ENCODE measurements at places on chromosomes 12 and 14. TPM values are rescaled to one million over a fixed set of nuclear protein-coding genes. Genes with fewer than 3 reads are reported as not detected.

GRCh38 chr14:100396266-100396795 is 73.2 kb downstream of the SLC25A47 start:
- no peak for DNase-seq

DNA sequence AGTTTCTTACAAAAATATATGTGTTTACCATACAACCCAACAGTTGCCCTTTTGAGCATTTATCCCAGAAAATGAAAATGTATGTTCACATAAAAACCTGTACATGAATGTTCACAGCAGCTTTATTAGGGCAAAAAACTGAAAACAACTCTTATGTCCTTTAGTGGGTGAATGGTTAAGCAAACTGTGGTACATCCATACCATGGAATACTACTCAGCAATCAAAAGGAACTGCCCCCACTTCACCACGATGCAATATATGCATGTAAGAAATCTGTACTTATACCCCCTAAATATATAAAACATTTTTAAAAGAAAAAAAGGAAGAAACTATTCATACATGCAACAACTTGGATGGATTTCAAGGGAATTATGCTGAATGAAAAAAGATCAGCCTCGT is 6.7 kb upstream of the NEK9 start:
- DNase-seq, result no peak

- no peak for DNase-seq
These were observed 46.1 kb downstream of the DNAH10 start for GRCh38 chr12:123808167-123808566.

GRCh38 chr14:73712540-73713180 is 1.5 kb downstream of the PNMA1 start:
- no peak for DNase-seq

GRCh38 chr14:19800282-19801117 is 3.1 kb upstream of the OR4N2 start:
- DNase-seq, result peak; percentile 10

Gene MYH6
- 0.04 TPM for total RNA-seq

Gene KLRD1
- total RNA-seq, result 0.48 TPM

- no peak for DNase-seq
These were observed 398.4 kb downstream of the SYT1 start for GRCh38 chr12:79262938-79263337.

DNA sequence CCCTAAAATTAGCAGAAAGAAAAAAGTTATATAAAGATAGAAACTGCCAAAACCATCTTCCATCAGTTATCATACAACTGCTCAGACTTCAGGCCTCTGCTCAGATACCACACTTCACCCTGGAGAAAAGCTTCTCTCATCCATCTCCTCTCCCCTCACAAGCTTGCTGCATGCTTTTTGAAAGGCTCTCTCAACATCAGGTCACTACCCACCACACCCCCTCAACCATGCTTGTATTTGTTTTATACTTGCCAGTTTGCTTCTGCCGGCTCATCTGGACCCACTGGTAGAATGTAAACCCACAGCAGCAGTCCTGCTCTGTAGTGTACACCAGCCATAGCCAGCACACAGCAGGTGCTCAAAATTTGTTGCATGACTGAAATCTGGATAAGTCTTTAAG is 8.8 kb downstream of the PPP1CC start:
- no peak for DNase-seq

- DNase-seq, result no peak
These were observed 449.6 kb upstream of the RGS6 start for GRCh38 chr14:71482671-71483070.

Gene UBC
- 630 TPM for total RNA-seq

DNA sequence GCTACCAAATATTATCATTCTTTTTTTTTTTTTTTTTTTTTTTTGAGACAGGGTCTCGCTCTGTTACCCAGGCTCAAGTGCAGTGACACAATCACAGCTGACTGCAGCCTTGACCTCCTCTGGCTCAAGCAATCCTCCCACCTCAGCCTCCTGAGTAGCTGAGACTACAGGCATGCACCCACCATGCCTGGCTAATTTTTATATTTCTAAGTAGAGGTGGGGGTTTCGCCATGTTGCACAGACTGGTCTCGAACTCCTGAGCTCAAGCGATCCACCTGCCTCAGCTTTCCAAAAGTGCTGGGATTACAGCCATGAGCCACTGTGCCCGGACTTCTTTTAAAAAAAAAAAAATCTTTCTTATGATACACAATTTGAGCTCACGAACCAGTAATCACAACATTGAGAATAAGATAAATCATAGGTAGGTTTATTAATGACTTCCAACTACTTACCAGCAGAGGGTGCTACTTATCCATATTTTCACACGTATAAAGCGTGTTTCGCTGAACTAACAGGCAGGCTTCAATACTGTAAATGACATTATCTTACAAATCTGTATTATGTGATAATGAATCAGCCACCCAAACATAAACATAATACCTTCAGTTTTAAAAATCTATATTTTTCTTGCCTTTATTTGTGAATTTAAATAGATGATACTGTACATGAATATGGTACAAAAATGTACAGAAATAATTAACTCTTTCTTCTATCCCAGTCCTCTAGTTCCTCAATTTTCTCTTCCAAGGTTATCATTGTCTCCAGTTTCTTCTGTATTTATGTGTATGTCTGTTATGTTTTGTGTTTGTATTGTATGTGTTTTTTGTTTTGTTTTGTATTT is 42.5 kb upstream of the BCAT1 start:
- no peak for DNase-seq

DNA sequence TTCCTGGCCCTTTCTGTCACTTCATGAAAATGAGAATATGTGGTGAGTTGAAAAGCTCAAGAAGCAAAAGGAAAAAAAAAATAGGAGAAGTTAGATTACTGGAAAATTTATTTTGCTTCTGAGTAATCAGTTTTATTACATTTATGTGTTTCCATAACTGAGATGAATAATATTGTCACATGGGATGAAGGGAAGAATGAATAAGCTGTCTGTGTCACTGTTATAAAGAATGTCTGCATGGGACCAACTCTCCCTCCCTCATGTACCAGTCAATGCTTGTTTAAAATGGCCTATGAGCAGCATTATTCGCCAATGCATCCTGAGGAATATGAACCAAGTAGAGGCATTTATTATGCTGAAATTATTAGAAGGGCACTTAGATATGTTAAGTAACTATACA is 246.3 kb downstream of the PRKD1 start:
- no peak for DNase-seq

Gene KRT3
- total RNA-seq, result not detected

GRCh38 chr14:37202265-37202664 is 4.5 kb downstream of the MIPOL1 start:
- no peak for DNase-seq

DNA sequence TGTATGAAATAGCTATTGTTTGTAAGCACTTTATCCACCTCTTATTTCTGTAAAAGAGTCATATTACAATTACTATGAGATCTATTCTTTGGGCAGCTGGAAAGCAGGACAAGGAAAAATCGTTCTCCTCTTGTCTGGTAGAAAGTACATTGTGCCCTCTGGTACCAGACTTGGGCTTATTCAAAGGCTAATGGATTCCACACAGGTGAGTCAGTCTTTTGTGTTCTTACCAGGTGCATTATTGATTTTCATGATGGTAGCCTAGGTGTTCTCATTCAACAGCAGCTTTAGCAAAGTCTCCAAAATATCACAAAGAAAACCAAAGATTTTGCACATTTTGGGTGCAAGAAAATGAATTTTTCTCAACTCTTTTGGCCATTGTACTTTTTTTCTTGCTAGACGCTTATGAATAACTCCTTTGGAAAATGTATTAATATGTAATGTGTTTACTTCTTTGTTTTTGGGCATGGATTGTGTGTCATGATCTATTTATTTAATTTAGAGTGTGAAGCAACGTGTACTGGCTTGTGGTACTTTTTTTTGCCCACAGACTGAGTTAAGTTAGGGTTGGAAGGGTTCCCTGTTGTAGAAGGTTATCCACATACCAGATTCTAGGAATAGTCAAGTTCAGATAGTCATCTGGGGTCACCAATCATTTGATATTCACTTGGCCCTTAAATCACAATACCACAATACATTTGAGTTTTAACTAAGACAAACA is 26.2 kb downstream of the MNAT1 start:
- DNase-seq, result no peak

Gene MYG1
- 60.7 TPM for total RNA-seq

DNA sequence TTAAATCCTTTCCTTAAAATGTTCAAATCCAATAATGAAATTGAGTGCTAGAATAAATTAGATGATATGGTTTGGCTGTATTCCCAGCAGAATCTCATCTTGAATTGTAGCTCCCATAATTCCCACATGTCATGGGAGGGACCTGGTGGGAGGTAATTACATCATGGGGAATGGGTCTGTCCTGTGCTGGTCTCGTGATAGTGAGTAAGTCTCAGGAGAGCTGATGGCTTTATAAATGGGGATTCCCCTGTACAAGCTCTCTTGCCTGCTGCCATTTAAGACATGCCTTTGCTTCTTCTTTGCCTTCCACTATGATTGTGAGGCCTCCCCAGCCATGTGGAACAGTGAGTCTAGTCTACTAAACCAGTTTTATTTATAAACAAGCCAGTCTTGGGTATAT is 508.5 kb downstream of the ETNK1 start:
- DNase-seq, result no peak

DNA sequence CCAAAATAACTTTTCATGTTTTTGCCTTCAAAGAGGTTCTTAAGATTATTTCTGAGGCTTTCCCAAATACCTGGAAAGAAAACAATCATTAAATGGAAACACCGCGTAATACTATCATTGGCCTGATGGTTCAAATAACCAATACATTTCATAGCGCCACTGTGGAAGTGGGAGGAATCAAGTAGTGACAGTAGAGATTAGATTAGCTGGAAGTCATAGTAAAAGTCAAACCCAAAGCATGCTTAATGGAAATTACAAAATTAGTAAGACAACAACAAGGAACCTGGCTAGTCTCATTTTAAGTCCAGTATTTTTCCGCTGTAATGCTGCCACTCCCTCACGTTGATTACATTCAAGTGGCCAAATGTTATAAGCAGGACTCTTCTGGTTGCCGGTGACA is 41.5 kb upstream of the PLEKHG7 start:
- no peak for DNase-seq

DNA sequence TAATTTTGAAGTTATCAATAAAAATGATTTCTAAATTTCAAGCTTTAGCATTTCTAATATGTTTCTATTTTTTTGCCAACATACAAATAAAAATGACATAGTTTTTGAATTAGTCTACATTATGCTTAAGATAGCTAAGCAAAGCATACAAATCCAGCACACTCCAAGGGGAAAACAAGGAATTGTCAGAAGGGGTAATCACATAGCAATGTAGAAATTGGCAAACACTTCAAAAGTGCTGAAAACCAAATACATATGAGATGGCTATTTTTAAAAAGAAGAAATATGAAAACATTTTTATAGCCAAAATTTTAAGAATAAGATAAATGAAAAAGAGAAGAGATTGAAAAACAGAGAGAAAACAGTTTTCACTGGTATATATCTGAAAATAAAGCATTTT is 308.0 kb downstream of the SLC6A15 start:
- no peak for DNase-seq

GRCh38 chr12:123900871-123901376 is 71.7 kb downstream of the CCDC92 start:
- DNase-seq, result no peak

DNA sequence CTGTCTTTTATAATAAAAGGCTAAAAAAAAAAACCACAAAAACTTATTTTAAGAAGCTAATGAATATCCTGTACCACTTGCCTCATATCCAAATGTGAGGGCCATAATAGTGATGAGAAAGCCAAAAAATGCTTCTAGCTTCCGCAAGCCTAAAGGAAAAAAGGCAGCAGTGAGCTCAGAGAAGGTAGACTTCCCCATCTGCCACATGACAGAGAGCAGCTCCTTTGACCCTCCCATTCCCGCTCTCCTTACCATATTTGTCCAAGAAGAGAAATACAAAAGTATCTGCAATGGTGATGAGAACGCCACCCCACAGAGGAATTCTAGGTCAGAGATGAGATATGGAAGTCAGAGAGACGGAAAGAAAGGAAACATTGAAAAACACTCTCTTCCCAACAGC is 27.1 kb downstream of the SLC11A2 start:
- DNase-seq, result no peak

Gene RNASE3
- not detected for total RNA-seq

DNA sequence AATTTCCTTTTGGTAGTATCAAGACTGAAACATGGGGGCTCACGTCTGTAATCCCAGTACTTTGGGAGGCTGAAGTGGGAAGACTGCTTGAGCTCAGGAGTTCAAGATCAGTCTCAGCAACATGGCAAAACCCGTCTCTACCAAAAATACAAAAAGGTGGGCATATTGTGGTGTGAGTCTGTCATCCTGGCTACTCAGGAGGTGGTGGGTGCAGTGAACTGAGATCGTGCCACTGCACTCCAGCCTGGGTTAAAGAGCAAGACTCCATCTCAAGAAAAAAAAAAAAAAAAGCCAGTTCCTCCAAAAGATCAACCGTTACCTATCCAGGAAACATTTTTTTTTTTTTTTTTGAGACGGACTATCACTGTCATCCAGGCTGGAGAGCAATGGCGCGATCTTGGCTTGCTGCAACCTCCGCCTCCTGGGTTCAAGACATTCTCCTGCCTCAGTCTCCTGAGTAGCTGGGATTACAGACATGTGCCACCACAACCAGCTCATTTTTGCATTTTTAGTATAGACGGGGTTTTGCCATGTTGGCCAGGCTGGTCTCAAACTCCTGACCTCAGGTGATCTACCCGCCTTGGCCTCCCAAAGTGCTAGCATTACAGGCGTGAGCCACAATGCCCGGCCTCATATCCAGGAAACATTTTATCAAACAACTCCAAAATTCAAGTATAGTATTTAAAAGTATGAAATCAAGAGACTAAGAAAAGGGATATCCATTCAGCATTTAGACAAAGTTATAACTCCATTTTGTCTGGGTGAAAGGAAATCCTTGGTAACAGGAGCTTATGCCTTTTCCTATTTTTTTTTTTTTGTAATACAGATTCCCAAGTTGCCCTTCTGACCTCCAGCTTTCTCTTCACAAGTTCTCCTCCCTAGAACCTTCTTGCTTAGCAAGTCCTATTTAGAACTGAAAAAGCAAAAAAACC is 3.4 kb downstream of the ACIN1 start:
- DNase-seq, result no peak

Gene RERGL
- total RNA-seq, result not detected

- DNase-seq, result no peak
These were observed 147.4 kb upstream of the FOXN3 start for GRCh38 chr14:89564286-89564957.

Gene NOPCHAP1
- total RNA-seq, result 24.3 TPM

- DNase-seq, result no peak
These were observed 37.7 kb downstream of the FGD4 start for GRCh38 chr12:32437095-32437515.

DNA sequence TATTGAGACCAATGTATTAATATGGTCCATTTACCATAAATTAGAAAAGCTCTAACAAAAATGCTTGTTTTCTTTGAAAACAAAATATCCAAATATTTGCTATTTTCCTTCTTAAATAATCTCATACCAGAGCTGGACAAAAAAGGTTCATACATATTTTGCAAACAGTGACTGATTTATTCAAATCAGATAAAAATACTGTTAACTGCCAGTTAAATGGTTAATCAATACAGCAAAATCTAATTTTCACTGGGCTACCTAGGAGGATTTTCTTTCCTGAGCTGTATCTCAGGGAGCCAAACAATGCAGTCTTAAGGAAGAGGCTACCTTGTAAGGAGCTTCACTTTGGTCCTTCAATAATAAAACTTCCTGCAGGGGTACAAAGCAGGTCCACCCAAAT is 2.0 kb downstream of the FERMT2 start:
- DNase-seq, result no peak
